Urinary bladder (tissue), 4 donors: ENCODE measurements at places on chromosomes 13 and 19. TPM values are rescaled to one million over a fixed set of nuclear protein-coding genes. Genes with fewer than 3 reads are reported as not detected.
A peak's percentile ranks its signal among the peaks of the same experiment; 100 is the strongest.

ITGBL1 gene
- polyA plus RNA-seq, result 21.2 TPM

- peak; percentile 89 for DNase-seq
Measured at GRCh38 chr19:15222738-15223648, 9.3 kb downstream of the EPHX3 start.

DNA sequence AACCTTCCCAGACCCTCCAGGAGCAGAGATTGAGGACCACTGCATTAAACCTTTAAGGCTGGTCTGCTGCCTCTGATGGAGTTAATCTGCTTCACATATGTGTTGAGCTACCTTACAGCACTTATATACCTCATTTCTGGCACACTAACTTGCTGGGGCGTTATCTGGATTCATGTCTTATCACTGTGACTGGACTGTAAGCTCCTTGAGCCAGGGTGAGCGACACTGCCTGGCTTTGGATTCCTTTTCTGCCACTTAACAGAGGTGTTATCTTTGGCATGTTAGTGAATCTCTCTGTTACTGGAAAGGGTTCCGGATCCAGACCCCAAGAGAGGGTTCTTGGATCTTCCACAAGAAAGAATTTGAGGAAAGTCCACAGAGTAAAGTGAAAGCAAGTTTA is 69.8 kb upstream of the RGCC start:
- no peak for DNase-seq

GRCh38 chr13:53090461-53090860 is 61.8 kb downstream of the OLFM4 start:
- DNase-seq, result no peak

GRCh38 chr19:45542234-45542668 is 35.0 kb downstream of the VASP start:
- no peak for DNase-seq
